ENCODE measurements at places on chromosomes 4 and X.

DNA sequence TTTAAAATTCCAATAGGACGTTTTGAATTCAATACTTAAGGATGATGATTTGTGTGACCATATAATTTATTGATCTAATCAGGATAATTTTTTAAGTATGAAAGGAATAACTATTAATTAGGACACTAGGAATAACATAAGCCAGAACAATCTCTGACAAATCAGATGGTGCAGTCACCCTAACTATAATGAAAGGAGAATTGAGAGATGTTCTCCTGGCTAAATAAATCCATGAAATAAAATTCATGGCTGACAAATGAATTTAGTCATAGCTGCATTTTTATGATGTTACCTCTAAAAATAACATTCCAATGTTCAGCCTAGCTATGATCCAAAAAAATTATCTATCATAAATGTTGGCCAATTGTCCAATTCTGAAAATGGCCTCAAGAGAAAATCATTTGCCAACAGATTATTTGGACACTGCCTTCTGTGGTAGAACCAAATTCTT, 190.6 kb upstream of the NEIL3 start:
- peak; percentile 11 for DNase-seq

- no peak for DNase-seq
These were observed 94.8 kb upstream of the PCDH18 start for GRCh38 chr4:137626942-137627738.

DNA sequence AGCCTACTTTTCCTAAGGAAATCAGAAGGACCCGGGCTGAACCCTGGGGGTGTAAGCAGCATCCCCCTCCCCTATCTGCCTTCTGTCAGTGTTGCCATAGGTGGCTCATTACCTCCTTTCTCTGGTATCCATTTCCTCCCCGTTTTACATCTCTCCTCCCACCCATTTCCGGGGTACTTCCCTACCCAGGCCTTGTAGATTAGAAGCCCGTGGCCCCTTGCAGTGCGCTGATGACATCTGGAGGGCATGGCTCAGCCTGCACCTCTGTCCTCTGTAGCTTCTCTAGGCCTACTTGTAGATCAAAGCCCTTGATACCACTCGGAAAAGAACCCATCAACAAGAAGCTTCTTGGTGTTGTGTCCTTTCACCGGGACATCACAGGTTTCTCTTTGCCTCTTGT, 71.8 kb downstream of the NBDY start:
- DNase-seq: no peak

- no peak for DNase-seq
These were observed 29.9 kb downstream of the NELFA start for GRCh38 chr4:1978741-1979476.

DNA sequence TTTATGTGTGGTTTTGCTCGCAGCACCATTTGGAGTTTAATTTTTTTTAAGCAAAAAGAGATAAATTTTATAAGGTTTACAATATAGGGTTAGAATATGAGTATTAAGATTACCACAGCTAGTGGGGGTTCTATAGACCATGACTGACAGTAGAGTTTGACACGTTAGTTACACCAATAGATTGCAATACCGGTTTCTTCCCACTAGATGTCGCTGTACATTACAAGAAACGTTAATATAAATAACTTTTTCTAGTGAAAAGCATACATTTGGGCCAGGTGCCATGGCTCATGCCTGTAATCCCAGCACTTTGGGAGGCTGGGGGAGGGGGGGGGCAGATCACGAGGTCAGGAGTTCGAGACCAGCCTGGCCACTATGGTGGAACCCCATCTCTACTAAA, 433.6 kb downstream of the MAGEB5 start:
- no peak for DNase-seq

- DNase-seq: no peak
These were observed 43.7 kb upstream of the TADA2B start for GRCh38 chr4:6999172-7000086.

- no peak for DNase-seq
These were observed 245.5 kb upstream of the TLL1 start for GRCh38 chr4:165627548-165627947.

- no peak for DNase-seq
These were observed 243.2 kb downstream of the MGST2 start for GRCh38 chr4:139908636-139909437.

- no peak for DNase-seq
These were observed 69.7 kb downstream of the CXXC4 start for GRCh38 chr4:104424989-104425388.

- DNase-seq: no peak
These were observed 415.0 kb downstream of the ZNF674 start for GRCh38 chrX:46130247-46130646.

DNA sequence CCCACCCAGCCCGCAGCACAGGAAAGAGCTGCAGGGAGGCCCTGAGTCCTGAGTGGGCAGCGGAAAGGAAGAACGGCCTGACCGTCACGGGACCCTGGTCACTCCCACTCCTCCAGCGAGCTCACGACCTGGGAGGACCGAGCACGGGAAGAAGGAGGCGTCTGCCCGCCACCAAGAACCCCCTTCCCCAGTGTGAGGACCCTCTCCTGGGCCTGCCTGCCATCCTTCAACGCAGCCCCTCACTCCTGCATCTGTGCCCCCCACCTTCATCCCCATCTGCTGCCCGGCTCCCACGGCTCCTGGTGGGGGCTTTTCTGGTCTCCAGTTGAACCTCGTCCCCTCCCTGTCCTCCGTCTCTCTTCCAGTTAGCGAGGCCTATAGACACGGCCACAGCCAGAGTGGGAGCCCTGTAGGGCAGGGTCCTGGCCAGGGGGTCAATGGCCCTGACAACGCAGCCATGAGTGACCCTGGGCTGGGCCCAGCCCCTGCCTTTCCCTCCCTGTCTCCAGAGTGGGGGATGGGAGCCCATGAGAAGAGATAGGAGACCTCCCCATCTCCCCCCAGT, 41.3 kb upstream of the MXD4 start:
- no peak for DNase-seq

GRCh38 chrX:122269243-122269781, 914.8 kb upstream of the GRIA3 start:
- no peak for DNase-seq

GRCh38 chr4:23202712-23203247, 510.0 kb downstream of the GBA3 start:
- no peak for DNase-seq

GRCh38 chr4:26827798-26828197, 32.8 kb upstream of the STIM2 start:
- no peak for DNase-seq

DNA sequence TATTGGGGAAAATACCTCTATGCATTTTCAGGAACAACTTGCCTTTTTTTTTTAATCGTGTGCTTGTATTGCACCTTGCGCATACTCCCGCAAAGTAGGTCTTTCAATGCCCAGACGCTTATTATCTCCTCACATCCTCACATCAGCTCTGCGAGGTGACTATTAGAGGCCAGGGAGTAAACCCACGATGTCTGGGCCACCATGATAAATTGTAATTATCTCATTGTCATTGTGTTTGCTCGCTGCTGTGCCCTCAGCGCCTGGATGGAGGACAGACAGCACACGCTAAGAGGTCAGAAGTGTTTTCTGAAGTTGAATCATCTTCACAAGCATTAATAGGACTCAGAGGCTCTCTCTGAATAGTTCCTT, 1.0 kb upstream of the RELL1 start:
- no peak for DNase-seq

GRCh38 chr4:143514497-143514896, 995 bp downstream of the SMARCA5 start:
- DNase-seq: peak; percentile 5

GRCh38 chr4:86483173-86483490, 111.0 kb upstream of the PTPN13 start:
- no peak for DNase-seq

DNA sequence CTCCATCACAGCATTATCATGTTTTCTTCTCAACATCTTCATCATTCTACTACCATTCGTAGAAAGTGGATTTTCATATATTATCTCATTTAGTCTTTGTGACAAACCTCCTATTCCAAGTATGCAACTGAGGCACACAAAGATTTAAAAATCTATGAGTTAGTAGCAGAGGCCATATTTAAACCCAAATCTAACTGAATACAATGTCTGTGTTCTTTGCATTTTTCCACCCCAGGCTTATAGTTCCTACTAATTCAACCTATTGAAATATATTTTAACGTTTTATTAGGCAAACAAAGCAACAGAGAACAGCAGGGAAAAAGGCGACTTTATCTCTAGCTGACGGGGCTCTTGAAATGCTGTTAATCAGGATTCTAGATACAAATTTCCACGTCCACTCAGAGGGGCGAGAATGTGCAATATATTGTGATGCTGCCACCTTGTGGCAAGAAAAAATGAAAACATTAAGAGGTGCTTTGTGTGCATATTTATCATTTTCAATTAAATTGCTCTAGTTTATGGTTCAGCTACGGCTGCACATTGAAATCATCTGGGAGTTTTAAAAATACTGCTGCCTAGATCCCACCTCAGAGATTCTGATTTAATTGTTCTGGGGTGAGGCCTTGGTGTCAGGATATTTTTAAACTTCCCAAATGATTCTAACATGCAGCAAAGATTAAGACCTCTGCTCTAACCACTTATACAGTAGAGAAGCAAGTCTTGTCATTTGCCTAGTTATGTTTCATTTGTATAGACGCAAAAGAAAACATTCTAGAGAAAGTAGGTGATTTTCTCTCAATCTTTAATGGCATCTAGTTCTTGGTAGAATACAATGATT, 315.9 kb downstream of the MAPK10 start:
- peak; percentile 45 for DNase-seq

- DNase-seq: no peak
These were observed 3.5 kb downstream of the TMSB4X start for GRCh38 chrX:12978205-12979025.

DNA sequence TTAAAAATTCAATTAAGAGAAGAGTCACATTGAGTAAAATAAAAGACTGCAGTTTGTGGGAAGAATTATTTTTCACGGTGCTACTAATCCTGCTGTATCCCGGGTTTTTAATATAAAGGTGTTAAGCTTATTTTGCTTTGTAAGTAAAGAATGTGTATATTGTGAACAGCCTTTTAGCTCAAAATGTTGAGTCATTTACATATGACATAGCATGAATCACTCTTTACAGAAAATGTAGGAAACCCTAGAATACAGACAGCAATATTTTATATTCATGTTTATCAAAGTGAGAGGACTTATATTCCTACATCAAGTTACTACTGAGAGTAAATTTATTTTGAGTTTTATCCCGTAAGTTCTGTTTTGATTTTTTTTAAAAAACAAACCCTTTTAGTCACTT, 39.7 kb downstream of the IRS4 start:
- no peak for DNase-seq

DNA sequence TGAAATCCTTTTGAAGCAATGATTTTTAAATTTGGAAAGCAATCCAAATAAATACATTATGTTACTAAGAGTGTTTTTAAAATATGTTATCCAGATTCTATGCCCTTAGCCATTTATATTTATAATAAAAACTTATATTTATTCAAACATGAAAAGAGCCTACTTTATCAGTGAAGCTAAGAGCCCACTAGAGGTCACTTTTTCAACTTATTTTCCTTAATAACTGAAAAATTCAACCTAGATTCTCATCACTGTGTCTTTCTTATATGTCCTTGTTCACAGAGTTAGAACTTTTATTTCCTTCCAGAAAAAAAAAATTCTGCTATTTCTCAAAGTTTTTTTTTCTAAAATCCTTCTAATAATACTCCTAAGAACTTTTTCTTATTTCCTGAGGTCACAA, 23.9 kb downstream of the PRDM8 start:
- no peak for DNase-seq

- DNase-seq: peak; percentile 48
These were observed 201.0 kb downstream of the SPRY1 start for GRCh38 chr4:123597586-123597985.

DNA sequence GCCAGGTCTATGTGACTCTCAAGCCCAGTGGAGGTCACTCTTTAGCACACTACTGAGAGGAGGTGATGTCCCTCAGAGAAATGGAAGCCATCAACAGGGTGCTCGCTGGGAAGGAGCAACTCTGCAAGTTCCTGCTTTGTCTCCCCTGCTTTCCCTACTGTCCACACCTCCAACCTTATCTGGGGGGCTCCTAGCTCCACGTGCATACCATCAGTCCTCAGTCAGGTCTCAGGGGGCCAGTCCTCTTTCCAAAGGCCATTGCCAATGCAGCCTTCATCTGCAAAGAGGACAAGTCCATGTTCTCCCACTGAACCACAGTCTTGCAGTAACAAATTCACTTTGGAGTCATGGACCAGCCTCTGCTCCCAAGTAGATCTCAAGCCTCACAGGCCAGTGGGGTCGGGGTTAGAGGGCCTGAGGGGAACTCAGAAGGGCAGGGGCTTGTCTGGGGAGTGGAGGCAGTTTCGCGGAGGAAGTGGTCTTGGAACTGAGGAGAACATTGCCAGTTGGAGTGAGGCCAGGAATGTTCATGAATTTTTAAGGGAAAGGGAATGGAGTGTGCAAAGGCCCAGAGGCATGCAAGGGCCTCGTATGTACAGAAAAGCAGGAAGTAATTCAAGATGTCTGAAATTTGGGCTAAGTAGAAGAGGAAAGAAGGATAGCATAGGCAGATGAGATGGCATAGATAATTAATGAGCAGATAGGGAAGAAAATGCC, 8.9 kb downstream of the RTL5 start:
- DNase-seq: no peak

- DNase-seq: no peak
These were observed 44.9 kb downstream of the SH3RF1 start for GRCh38 chr4:169225812-169226211.

DNA sequence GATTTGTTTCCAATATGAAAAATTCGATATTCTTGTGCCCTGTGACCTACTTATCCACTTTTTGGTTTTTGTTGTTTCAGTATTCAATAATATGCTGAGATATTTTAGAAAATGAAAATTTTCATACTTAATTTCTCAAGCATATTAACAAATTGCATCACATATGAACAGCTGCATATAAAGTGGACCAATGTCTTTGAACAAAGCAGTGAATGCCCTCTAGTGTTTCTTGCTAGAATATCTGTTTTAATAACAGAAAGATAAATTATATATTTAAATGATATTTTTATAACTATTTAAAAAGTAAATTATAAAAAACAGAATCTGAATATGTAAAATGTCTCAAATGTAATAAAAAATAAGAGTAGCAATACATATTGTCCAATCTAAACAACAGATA, 31.7 kb upstream of the INTU start:
- no peak for DNase-seq

DNA sequence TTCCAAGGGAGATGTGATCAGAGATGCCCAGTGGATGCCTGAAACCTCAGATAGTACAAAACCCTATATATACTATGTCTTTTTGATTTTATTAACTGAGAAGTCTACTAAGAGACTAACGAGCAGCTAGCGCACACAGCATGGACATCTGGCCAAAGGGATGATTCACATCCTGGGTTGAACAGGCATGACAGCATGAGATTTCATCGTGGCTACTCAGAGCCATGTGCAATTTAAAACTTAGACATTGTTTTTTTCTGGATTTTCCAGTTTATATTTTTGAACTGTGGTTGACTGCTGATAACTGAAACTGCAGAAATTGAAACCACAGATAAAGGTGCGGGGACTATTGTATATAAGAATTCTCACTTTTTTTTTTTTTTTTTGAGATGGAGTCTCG, 2252.9 kb upstream of the AGA start:
- peak; percentile 70 for DNase-seq

Measured in astrocyte of the cerebellum (primary cell).